ENCODE measurements at places on chromosomes 5 and 9.

- DNase-seq, result peak; percentile 63
Observed at GRCh38 chr5:3103262-3103811, 351.9 kb upstream of the IRX2 start.

- DNase-seq, result peak; percentile 58
Observed at GRCh38 chr9:97598461-97599288, 34.5 kb downstream of the TSTD2 start.

DNA sequence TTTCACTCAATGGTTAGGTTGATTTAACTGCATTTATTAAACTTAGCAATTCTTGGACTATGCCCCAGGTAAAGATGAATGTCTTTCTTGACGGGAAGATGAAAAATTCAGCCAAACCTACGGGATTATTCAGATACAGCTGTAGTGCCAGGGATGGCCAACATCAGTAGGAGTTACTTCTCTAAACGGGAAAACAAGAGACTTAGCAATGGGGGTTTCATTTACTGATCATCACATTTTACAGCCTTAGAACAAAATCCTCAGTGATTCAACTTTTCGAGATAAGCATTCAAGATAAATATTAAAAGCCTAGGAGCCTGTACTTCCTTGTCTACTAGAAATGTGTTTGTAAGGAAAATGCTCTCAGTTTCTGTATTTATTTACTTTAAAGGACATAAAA lies 46.1 kb downstream of the S1PR3 start:
- no peak for DNase-seq

- no peak for DNase-seq
Observed at GRCh38 chr9:35262064-35262463, 100.3 kb downstream of the UNC13B start.

GRCh38 chr9:22447618-22448305 lies 1.1 kb downstream of the DMRTA1 start:
- DNase-seq, result no peak

- no peak for DNase-seq
Observed at GRCh38 chr5:135715267-135716055, 119.0 kb upstream of the SLC25A48 start.

DNA sequence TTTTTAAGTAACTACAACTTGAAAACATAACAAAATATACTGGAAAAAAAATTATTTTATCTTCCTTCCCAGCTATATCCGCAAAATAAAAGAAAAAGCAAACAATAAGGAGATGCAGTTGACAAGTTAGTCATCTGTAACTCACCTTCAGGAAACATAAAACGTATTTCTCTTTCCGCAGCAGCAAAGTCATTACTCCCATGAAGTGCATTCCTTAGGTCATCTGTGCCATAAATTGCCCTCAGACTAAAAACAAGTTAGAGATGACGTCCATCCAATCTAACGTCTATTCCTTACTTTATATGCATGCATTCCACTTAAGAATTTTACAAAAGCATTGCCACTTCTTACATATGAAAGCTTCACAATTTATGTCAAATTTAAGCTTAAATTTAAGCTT lies 10.9 kb downstream of the NME5 start:
- no peak for DNase-seq

DNA sequence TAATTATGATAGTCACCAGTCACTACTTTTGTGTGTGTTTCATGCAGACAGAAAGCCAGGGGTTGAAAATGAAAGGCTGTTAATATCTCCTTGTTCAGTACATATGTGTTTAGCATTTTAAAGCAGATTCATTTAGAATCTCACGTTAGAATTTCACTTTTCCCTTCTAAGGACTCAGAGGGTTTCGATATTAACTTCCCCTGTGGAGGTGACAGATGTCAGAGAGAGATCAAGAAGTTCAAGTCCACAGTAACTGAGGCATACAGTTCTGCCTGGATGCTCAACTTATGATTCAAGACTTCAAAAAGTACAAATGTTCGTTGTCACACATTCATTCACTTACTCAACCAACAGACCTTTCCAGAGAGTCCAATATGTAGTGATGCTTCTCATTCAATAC lies 251.1 kb downstream of the EBF1 start:
- DNase-seq, result no peak

- no peak for DNase-seq
Observed at GRCh38 chr5:97049175-97049574, 93.2 kb downstream of the LIX1 start.

- no peak for DNase-seq
Observed at GRCh38 chr9:114969269-114969668, 38.9 kb upstream of the TNFSF8 start.

GRCh38 chr9:38689678-38690077 lies 30.3 kb downstream of the FAM240B start:
- DNase-seq, result peak; percentile 61

Data from NCI-H1930 (cell line).